PC-9 (cell line): ENCODE measurements at places on chromosomes 1 and 21. TPM values are rescaled to one million over a fixed set of nuclear protein-coding genes. Genes with fewer than 3 reads are reported as not detected.

The MIA3 gene
- total RNA-seq: 61.3 and 65.1 TPM in 2 replicates

The OR2T35 gene
- not detected in 2 replicates for total RNA-seq

The NTNG1 gene
- total RNA-seq: not detected in 2 replicates

The TNFSF4 gene
- total RNA-seq: 0.23 and 1.5 TPM in 2 replicates

The OR2L8 gene
- total RNA-seq: not detected in 2 replicates

The OLFML2B gene
- 0.50 TPM in 1 of 2 replicates, not detected in the other for total RNA-seq

The TMEM125 gene
- total RNA-seq: 55.6 and 58.0 TPM in 2 replicates

The HPCAL4 gene
- total RNA-seq: 0.07 TPM in 1 of 2 replicates, not detected in the other
